ENCODE measurements at places on chromosomes 13 and 19.

GRCh38 chr19:16371540-16371986 is 46.9 kb downstream of the KLF2 start:
- peak; percentile 78 for DNase-seq

GRCh38 chr19:29524912-29525831 is 622 bp upstream of the VSTM2B start:
- DNase-seq: no peak

DNA sequence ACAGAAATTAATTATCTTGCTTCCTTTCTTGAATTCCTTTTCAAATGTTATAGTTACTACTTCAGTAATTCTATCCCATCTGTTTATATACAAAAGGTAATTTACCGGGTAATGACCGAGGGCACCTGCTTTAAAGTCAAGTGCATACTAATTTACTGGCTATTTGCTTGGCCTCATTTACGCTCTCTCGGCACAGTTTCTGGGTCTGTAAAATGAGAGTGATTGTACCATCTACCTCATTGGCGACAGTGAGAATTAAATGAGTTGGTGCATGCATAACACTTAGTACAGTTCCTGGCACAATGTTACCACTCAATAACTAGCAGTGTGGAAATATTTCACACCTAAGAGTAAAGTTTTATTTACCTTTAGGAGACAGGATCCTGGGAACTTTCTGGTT is 111.6 kb downstream of the GGACT start:
- no peak for DNase-seq

GRCh38 chr19:57210381-57210780 is 19.1 kb downstream of the ZNF264 start:
- DNase-seq: no peak

- no peak for DNase-seq
These were observed 461.8 kb downstream of the MYO16 start for GRCh38 chr13:109091249-109091648.

DNA sequence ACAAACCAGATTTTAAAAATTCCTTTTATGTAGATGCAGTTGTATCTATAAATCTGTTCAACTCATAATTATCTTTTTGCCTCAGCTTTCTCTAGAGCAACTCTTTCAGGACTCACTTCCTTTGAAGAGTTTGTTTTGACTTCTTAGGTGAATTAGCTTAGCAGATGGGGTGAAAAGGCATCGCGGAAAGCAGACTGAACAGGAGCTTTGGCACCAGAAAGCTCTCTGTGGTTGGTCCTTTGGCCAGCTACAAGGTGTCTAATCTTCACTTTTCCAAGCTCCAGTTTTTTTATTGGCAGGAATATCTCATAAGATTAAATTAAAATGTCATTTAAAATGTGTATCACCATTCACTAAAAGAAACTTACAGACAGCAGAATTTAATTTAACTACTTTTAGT is 60.6 kb upstream of the KLF12 start:
- DNase-seq: no peak

DNA sequence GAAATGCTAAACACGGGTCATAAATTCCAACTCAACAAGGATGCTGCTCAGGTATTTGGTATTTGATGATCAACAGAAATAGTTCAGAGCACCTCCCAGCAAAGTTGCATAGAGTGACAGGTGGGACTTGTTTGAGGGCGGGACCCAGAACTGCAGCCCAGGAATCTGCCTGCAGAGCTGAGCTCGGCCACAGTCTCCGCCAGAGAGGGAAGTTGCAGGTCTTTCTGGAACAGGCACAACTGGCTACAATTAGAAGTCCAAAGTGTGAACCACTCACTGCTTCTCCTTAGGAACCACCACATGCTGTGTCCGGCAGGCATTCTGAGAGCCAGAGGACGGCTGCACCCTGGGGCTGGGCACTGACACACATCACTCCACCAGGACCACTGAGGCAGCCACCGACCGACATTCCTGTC is 1.1 kb downstream of the SLC15A1 start:
- DNase-seq: no peak

GRCh38 chr19:7926021-7926726 is at the start of gene CTXN1:
CTXN1 (minus strand) TSS chr19:7926135; CDS start chr19:7925538, 597 bp downstream.
- peak; percentile 87 for DNase-seq

DNA sequence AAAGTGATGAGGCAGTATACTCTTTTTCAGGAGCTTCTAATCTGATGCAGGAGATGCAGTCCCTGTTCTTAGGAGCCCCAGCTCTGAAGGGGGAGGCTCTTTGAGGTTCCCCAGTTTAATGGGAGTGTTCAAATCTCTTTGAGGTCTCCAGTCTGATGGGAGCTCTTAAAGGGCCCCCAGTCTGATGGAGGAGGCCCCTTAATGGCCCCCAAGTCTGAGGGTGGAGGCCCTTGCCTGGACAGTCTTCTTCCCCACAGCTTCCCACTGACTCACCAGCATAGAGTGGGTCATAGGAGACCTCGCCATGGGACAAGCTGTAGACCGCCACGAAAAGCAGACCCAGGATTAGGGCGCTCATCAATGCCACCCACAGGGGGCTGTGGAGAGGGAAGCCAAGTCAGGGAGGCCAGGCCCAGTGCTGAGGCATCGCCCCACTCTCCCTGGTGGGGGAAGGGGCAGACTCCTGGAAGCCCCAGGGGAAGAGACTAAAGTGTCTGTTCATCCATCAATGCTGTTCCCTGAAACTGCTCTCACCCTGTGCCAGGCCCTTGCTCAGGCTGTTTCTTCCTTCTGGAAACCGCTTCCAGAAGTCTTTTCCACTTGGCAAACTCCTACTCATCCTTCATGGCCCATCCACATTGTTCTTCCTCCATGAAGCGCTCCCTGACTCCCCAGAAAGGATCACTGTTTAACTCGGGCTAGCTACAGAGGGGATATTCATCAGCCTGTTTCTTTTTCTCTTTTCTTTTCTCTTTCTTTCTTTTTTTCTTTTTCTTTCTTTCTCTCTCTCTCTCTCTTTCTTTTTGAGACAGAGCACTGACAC is 2.1 kb downstream of the TM6SF2 start:
- peak; percentile 2 for DNase-seq

DNA sequence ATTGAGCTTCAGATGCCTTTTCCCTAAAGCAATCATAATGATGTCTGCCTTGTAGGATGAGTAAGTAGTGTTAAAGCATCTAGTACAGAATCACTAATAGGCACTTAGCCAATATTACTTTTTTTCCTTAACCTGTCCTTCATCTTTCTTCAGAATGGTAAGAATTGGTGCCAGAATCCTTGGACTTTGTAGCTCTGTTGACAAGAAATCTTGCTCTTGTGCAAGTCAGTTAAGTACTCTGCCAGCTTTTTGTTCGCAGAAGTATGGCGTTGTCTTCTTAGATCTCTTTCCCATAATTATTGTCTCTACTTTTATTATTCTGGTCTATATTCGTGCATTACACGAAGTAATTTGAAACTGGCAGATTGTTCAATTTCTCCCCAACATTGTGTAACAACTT is 554.5 kb downstream of the PCDH9 start:
- DNase-seq: no peak
